ENCODE measurements at places on chromosomes 13 and 19.
A peak's percentile ranks its signal among the peaks of the same experiment; 100 is the strongest.

- DNase-seq: no peak
These were observed 6.1 kb upstream of the FXYD3 start for GRCh38 chr19:35109395-35110112.

DNA sequence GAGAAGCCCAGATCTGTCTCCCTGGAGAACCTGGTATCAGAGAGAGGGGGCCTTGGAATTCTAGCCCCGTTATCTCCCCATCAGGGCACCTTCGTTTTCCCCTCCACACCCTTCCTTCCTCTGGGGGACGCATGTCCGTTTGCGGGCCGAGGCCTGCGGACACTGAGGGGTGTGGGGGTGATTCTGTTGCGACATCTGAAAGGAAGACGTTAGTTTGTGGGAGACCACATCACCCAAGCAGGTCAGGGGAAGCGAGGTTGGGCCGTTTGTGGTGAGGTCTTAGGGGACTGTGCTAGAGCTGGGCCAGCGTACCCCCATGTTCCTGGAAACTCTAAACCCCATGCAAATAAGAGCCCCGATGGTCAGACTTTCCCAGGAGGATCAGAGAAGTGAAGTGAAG is 3.7 kb upstream of the HSH2D start:
- DNase-seq: no peak

DNA sequence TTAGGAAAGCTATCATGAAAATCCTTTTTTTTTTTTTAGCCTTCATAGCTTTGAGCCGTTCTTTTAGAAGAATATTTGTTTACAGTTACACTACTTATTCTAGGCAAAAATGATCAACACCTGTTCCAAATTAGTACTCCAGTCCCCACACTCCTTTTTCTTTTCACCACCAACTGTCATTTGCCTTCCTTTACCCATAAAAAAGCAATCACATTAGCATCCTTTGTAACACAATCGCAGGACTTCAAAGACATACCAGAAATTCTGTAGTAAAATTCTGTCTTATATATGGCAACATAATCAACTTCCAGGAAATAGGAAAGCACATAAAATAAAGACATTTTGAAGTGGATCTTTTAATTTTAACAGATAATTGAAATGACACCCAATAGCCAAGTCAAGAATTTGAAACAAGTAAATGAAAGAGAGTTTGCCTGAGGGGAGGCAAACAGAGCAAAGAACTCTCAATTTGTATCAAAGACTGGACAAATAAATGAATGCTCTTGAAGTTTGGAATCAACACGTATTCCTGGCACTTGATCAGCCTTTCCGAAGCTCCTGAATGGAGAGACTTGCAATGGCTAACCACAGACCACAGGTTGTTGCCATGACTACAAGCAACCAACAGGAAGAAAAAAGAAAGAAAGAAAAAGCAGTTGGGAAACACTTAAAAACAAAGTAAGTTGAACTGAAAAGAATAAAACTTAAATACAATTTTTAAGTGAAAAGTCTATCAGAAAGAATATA is 206.8 kb downstream of the PCDH9 start:
- DNase-seq: peak; percentile 25

- no peak for DNase-seq
These were observed 484.8 kb upstream of the TSHZ3 start for GRCh38 chr19:31834070-31834469.

DNA sequence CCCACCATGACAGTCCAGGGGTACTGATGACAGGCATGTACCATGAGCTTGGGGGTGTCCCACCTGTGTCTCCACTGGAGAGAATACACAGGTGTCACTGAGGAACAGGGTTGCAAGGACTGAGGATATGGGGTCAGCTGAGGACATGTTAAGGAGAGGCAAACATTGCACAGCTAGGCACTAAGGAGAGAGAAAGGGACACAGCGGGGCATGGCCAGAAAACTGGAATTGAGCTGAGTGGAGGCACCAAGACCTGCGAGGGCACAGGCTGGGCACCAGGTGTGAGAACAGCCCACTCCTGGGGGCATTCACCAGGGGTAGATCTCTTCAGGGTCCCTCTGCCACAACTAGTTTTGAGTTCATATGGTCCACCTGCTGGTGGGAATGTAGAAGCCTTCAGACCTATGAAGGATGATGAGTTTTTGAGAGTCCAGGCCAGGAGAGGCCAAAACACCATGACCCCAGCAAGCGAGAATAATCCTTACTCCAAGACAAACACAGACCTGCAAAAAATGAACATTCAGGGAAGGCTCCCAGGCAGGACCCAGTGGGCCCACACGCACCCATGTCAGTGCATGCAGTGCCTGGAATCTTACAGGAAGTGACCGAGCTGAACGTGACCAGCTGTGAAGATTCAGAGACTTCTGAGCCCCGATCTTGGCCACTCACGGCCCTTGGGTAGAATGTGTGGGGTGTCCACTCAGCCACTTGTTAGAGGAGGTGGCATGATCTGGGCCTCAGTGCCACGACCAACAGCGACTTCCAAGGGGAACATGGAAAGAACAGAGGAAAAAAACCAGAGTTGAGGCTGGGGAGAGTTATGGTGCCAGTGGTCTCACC is 1.4 kb upstream of the ZNF584 start:
- peak; percentile 47 for DNase-seq

- DNase-seq: no peak
These were observed 9.8 kb upstream of the LGALS16 start for GRCh38 chr19:39645800-39646411.

DNA sequence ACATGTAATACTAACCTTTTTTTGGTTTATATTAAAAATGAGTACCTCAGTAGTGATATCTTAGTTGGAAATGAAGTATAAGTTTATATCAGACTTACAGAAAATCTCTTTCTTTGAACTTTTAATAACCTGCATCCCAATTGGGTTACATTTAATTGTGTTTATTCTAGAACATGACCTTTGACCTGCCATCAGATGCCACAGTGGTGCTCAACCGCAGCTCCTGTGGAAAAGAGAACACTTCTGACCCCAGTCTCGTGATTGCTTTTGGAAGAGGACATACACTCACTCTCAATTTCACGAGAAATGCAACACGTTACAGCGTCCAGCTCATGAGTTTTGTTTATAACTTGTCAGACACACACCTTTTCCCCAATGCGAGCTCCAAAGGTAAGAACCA is 12.4 kb downstream of the LAMP1 start:
- no peak for DNase-seq

- DNase-seq: no peak
These were observed 775.9 kb upstream of the KLHL1 start for GRCh38 chr13:70884196-70884595.

DNA sequence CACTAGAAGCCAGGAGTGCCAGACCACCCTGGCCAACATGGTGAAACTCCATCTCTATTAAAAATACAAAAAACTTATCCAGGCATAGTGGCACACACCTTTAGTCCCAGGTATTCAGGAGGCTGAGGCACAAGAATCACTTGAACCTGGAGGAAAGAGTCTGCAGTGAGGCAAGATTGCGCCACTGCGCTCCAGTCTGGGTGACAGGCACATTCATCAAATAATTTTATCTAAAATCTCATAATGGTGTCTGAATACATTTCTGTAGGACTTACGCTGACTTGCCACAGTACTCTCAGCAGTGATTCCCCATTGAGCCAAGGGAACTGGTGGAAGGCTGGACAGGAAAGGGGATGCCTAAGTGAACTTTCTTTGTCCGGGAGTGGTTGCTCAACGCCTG is 4.3 kb upstream of the ZNF28 start:
- DNase-seq: no peak

DNA sequence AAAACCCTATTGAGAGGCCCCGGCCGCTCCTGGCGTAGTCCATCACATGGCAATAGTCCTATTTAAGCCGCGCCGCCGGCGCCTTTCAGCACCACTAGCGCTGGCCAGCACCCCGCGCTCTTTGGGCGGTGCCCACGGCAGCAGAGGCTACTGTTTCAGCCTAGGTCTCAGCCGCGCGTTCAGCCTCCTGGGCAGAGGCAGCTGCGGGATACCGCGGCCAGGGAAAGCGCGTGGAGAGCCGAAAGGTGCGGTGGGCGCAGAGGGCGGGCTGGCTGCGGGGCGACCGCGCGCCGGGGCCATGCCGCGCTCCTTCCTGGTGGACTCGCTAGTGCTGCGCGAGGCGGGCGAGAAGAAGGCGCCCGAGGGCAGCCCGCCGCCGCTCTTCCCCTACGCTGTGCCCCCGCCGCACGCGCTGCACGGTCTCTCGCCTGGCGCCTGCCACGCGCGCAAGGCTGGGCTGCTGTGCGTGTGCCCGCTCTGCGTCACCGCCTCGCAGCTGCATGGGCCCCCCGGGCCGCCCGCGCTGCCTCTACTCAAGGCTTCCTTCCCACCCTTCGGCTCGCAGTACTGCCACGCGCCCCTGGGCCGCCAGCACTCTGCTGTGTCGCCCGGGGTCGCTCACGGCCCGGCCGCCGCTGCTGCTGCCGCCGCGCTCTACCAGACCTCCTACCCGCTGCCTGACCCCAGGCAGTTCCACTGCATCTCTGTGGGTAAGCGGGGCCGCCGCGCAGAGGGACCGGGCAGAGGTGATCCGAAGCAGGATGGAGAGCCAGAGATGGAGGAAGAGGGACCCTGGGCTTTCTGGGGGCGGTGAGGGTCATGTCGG is at the start of gene GSX1:
GSX1 (plus strand) TSS at position 91 of the 826 bp plus-strand sequence; CDS start at position 299, 208 bp downstream.
- peak; percentile 88 for DNase-seq

- DNase-seq: no peak
These were observed 36.5 kb upstream of the ZNRF4 start for GRCh38 chr19:5418677-5419076.

GRCh38 chr19:6333439-6333838 is at the start of gene ACER1:
TSS of gene ACER1 (minus strand) at chr19:6333612. CDS start at chr19:6333551, 61 bp downstream.
- DNase-seq: no peak

GRCh38 chr13:36979361-36980050 is 19.6 kb downstream of the ALG5 start:
- no peak for DNase-seq

Data from H9 (cell line).